ENCODE measurements at places on chromosomes 5 and 9.

GRCh38 chr9:91328186-91328585 lies 33.5 kb downstream of the AUH start:
- DNase-seq: no peak

- DNase-seq: no peak
Measured at GRCh38 chr5:129608350-129608749, 139.5 kb upstream of the MINAR2 start.

DNA sequence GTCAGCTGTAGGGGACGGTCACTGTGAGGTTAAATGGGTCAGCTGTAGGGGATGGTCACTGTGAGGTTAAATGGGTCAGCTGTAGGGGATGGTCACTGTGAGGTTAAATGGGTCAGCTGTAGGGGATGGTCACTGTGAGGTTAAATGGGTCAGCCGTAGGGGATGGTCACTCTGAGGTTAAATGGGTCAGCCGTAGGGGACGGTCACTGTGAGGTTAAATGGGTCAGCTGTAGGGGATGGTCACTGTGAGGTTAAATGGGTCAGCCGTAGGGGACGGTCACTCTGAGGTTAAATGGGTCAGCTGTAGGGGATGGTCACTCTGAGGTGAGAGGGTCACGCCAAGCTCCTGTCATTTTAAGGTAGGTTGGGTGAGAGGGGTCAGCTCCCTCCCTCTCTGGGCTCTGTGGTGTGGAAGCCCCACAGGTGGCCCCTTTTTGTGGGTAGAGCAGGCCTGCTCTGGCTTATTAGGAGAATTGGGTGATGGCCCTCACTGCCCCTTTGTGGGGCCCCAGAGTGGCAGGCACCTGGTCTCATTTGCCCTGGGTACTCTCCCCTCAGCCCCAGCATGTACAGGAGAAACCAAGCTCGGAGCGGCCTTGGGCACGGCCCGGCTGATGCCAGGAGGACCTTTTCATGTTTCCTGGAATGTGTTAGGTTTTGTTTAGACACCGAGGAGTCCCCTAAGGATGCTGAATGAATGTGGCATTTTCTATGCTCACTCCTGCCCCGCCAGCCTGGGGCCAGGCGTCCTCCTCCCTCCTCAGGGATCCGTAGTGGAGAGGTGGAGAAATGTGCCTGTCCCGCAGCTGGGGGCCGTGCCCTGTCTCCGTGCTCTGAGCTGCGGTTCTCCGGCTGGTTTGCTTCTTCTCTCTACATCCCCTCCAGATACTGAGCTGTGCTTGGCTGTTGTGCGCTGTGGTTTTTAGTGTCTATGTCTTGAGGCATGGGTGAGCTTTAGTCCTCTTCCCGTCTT lies 31.4 kb downstream of the AHRR start:
- DNase-seq: no peak

GRCh38 chr9:132487980-132488535 lies 78.0 kb downstream of the CFAP77 start:
- DNase-seq: no peak

DNA sequence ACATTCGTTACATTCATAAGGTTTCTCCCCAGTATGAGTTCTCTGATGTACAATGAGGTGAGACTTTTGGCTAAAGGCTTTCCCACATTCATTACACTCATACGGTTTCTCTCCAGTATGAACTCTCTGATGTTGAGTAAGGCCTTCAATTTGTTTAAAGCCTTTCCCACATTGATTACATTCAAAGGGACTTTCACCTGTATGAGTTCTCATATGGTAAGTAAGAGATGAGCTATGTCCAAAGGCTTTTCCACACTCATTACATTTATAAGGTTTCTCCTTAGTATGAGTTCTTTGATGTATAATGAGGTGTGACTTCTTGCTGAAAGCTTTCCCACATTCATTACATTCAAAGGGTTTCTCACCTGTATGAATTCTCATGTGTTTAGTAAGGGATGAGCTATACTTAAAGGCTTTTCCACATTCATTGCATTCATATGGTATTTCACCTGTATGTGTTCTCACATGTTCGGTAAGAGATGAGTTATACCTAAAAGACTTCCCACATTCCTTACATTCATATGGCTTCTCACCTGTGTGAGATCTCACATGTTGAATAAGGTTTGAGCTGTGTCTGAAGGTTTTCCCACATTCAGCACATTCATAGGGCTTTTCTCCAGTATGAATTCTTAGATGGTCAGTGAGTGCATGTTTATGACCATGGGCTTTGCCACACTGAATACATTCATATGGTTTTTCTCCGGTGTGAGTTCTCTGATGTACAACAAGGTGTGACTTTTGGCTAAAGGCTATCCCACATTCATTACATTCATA lies 13.5 kb downstream of the ZFP37 start:
- DNase-seq: no peak

DNA sequence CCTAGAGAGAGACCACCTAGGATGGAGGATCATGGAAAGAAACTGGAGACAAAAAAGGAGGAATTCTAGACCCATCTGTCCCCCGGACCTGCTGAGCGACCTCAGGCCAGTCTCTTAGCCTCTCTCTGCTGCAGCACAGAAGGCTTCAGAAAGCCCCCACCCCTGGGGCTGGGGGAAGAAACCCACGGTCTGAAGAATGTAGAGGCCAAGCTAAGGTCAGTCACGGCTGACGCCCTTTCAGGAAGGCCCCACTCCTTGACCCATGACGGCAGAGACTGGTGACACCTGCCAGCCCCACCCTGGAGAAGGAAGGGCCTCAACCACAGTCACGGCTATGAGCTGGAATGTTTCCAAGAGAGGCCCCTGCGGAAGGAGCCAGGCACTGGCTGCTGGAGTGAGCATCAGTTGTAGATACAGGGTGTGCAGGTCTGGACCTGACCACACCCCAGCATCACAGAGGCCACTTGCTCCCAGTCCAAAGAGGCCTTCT lies 120.5 kb upstream of the BOD1 start:
- no peak for DNase-seq

DNA sequence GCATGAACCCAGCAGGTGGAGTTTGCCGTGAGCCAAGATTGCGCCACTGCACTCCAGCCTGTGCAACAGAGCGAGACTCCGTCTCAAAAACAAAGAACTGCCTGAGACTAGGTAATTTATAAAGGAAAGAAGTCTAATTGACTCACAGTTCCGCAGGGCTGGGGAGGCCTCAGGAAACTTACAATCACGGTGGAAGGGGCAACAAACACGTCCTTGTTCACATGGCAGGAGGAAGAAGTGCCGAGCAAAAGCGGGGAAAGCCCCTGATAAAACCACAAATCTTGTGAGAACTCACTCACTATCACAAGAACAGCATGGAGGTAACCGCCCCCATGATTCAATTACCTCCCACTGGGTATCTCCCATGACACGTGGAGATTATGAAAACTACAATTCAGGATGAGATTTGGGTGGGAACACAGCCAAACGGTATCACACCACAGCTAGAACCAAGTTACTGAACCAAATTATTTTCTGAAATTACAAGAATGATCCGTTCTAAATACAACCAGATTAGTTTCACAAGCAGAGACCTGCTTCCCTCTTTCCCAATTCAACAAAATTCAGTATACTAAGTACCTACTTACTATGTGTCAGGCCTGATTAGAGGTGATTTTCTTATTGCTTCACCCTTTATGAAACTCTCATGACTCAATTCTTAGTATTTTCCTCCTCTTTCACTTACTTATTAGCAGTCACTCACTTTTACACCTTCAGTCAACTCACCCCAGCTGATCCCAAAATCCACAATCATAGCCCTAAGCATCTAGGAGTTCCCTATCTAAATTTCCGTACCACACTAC lies 8.4 kb downstream of the UBTD2 start:
- no peak for DNase-seq

GRCh38 chr5:34703767-34704713 lies 47.9 kb downstream of the RAI14 start:
- DNase-seq: no peak

Measured in bone marrow (tissue), 2 donors.